ENCODE measurements at places on chromosomes 1 and 21.

DNA sequence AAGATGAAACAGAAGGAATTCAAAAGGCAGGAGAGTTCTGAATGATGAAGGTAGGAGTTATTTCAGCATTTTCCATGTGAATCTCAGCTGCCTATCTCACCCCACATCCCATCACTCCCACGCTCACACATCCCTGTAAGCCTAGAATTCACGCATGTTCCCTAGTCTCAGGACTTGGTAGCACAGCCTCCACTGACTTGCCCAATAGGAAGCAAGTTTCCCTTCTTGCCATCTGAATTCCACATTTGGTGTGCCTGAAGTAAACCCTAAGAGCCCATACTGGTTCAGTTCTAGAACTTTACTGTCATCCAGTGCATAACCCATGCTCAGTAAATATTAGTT lies 56.6 kb downstream of the STYXL2 start:
- DNase-seq = no peak

- no peak for DNase-seq
These were observed 3.6 kb downstream of the LEPR start for GRCh38 chr1:65423884-65424572.

- DNase-seq = no peak
These were observed 27.7 kb upstream of the PTGFRN start for GRCh38 chr1:116881879-116882520.

DNA sequence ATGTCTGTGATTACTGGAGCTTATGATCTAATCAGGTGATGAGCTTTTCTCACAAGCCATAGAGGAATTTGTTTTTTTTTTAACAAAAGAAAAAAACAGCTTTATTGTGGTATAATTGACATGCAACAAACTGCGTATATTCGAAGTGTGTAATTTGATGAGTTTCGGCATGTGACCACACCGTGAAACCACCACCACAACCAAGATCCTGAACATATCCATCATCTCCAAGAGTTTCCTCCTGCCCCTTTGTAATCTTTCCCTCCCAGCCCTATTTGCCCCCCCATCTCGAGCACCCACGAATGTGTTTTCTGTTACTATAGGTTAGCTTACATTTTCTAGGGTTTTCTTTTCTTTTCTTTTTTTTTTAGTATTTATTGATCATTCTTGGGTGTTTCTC lies 4.7 kb downstream of the PGBD2 start:
- DNase-seq = no peak

DNA sequence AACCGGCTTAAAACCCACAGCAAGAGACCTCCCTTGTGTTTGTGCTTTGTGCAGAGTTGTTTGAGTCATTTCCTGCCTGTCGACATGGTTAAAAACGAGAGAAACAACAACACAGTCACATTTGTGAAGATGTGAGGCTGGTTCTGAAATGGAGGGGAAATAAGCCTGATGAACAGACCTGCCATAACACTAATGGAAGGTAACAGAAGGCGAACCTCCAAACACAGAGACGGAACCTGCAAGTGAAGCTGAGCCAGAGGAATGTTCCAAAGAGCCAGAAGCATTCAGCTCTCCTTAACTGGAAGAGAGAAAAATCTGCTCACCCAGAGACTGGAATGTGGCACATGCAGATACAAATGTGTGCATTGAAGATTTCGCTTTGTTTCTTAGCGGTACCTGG lies 53.2 kb upstream of the RAVER2 start:
- DNase-seq = no peak

GRCh38 chr1:218254296-218254946 lies 30.7 kb upstream of the RRP15 start:
- DNase-seq = no peak

GRCh38 chr21:33971492-33972013 lies 55.9 kb upstream of the ATP5PO start:
- no peak for DNase-seq

GRCh38 chr1:232422098-232422497 lies 207.8 kb downstream of the SIPA1L2 start:
- DNase-seq = no peak

- DNase-seq = no peak
These were observed 18.6 kb downstream of the DISP1 start for GRCh38 chr1:222833356-222833876.

GRCh38 chr1:64265141-64265540 lies 61.7 kb downstream of the UBE2U start:
- DNase-seq = no peak

DNA sequence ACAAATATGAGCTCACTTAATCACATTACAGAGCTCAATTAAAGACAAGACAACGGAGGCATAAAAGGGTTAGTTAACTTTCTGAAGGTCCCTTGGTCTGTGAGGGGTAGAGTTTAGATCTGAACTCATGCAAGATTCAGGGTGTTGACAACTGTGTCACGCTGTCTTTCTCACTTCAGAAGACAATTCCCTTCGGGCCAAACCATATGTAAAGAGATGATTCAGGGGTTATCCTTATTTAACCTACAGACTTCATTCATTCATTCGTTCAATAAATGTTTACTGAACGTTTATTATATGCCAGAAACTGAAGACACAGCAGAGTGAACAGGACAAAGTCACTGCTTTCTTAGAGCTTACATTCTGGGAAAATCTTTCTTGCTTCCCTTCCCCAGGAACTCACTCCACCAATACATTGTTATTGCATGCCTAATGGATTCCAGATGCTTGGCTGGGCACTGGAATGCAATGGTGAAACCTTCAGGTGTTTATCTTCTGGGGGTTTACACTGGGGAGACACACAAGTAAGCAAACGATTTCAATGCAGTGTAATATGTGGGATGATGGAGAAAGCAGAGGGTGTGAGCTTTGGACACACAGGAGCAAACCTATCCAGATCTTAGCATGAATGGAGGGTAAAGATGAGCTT lies 6.4 kb downstream of the XCL1 start:
- DNase-seq = no peak

DNA sequence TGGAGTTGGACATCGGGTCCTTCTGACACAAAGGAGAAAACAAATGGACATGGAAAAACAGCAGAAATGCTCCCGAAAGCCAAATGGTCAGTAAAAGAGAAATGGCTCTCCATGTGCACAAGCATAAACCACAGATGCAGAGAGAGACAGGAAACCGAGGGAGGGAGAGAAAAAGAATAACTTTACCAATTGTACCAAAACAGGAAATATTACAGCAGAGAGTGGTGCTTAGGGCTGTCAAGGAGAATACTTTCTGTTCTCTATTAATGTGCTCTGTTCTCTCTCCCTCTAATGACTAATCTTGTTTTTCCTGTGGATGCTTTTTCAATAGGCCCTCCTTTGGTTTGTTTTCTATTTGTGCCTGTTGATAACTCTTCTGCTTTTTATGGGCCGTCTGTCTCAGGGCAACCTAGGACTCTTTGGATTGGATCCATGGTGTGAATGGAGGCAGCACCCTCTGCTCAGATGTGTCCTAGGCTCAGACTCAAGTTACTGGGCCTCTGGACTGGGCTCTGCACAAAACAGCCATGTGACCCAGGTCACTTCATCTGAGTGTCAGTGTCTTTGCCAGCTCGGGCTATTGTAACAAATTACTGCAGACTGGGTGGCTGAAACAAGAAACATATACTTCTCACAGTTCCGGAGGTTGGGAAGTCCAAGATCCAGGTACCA lies 663.0 kb downstream of the NPHP4 start:
- no peak for DNase-seq

DNA sequence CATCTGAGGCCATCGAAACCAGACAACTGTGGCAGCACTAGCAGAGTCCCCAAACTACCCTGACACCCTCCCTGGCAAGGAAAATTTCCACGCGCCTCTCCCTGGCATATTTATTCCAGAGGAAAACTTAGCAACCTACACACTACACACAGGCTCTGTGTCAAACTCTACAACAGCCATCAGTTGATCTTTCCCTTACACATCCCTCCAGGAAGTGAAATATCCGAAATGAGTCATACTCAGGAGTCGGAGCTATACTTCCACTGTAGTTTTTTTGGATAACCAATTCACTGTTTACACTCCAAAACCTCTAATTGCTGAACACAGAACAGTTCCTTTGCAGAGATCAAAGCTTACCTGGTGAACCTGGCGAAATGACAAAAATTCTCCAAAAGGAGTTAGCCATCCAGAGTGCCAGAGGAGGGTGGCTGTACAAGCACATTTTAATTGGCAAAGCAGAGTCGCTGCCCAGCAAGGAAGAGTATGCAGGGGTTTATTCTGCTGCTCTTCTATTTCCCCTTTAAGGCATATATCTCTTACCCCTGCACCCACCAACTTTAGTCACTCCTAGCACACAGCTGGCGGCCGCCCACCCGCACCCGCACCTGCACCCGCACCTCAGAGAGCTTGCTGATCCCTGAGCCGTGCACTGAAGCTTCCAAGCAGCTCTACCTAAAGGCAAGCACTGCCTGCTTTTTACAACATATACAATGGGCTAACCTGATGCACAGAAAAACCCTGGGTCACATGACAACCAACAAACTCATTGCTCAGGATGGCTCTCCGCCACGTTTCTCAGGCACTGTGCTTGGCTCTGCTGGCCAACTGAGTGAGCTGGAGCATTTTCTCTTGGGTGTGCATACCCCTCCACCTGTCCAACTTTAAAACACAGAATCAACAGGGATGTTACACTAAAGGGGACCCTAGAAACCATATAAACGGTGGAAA lies 54.9 kb downstream of the CAPZB start:
- no peak for DNase-seq

DNA sequence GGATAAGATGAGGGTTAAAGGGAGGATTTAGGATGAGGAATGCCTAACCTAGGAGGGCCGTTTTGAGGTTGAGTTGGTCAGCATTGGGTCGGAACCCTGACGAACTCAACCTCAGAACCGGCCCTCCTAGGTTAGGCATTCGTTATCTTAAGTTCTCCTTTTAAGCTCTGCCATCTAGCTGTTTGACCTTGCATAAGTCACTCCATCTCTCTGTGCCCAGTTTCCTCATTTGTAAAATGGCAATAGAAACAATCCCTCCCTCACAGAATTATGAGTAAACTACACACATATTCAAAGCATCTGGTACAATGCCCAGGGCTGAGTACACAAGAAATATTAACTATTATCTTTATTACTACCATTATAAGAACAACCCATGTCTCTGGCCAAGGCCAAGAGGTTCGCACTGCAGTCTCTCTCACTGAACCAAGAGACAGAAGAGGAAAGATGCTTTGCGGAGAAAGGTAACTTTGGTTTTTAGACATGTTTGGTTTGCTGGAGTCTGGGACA lies 4.8 kb downstream of the ABCB10 start:
- DNase-seq = no peak

- DNase-seq = no peak
These were observed 56.1 kb downstream of the HSF2BP start for GRCh38 chr21:43603233-43603626.

GRCh38 chr1:31795801-31796621 lies 19.8 kb downstream of the SPOCD1 start:
- no peak for DNase-seq

GRCh38 chr1:236341298-236341697 lies 52.8 kb upstream of the EDARADD start:
- no peak for DNase-seq

DNA sequence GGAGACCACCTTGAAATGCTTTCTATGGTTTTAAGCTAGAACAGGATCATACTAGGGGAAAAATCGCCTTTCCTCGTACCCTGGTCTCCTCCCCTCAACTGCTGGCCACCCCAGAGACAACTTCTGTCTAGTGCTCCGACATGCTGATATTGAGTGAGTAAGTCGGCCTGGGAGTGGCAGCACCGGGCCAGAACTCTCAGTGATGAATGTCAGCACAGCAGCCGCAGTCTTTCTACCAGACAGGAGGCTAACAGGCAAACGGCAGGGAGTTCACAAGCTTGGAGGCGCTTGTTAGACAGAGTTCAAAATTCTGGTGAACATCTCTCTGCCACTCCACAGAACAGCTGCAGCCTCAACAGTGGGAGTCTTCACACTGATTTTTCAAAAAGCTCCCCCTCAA lies 716.9 kb downstream of the ADGRL2 start:
- no peak for DNase-seq

- DNase-seq = no peak
These were observed 41.0 kb upstream of the ACTRT2 start for GRCh38 chr1:2980073-2980791.

DNA sequence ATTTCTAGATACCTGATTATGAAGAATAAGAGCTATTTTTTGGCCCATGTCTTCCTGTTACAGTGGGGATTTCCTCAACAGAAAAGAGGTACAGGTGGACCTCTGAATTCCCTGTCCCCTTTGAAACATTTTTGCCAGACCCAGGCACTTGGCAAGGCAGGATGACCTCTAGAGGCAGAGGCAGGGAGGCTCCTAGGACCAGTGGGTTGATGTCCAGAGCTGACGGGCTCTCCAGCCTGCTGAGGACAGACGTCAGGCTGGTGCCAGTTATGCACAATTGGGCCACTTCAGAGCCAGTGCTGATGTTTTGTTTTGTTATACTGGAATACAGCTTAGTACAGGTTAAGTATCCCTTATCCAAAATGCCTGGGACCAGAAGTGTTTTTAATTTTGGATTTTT lies 18.5 kb upstream of the A3GALT2 start:
- no peak for DNase-seq

GRCh38 chr1:243316366-243316989 lies 60.6 kb downstream of the SDCCAG8 start:
- no peak for DNase-seq

- no peak for DNase-seq
These were observed 9.7 kb downstream of the SKI start for GRCh38 chr1:2237773-2238172.

GRCh38 chr1:28750330-28750729 lies 13.6 kb downstream of the YTHDF2 start:
- no peak for DNase-seq

GRCh38 chr1:198805498-198806151 lies 166.8 kb downstream of the PTPRC start:
- DNase-seq = no peak

DNA sequence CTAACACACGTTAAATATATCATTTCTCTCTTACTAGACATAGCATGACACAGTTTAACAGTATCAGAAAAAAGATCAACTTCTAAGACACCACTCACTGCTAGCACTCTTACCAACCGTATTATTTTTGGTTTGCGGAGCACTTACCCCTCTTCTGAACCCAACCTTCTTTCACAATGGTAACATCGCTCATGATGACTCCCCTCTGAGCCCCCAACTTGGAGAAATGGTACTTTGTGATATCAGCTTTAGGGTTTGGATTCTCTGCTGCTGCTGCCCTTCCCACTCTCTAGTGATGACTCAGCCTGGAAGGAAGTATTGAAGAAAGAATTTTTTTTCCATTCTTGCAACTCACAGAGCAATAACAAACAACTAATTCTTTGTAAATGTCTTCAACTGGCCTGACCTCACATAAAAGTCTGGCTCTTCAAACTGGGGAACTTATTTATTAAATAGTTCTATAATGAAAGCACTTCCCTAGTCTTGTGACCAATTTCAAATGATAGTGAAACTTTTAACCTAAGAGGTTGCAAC lies 7.0 kb downstream of the AKT3 start:
- no peak for DNase-seq

- DNase-seq = no peak
These were observed 59.2 kb downstream of the LEPR start for GRCh38 chr1:65479554-65480204.

- DNase-seq = no peak
These were observed 593.8 kb downstream of the MATN1 start for GRCh38 chr1:30129421-30130055.

GRCh38 chr1:236024641-236025040 lies 40.2 kb downstream of the NID1 start:
- DNase-seq = no peak

- DNase-seq = no peak
These were observed 181.1 kb downstream of the KCNK2 start for GRCh38 chr1:215263636-215264035.

All from stimulated activated CD4-positive, alpha-beta T cell treated with anti-CD3 and anti-CD28 coated beads, Interleukin-1b, Interleukin-23, amount 100 ng/mL, for 1 hour (primary cell).